ENCODE measurements at places on chromosomes 4 and X.

GRCh38 chrX:143873343-143873742, 10.5 kb upstream of the UBE2NL start:
- DNase-seq, result no peak

DNA sequence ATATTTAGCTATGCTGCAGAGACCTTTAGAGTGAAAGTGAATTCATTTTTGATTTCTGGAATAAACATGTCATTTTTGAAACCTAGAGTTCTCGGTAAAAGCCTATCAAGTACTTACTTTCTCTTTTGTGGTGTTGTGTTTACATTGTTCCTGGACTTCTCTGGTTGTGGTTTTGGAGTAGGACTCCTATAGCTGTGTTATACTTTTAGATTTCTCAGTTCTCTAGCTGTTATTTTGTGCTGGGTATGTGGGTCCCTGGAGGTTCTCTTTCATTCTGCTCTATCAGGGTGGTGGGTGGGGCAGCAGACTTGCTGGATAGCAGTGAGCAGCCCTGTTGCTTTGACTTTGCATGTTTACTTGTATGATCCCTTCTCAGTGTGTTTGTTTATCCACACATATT, 25.6 kb upstream of the MSMO1 start:
- no peak for DNase-seq

DNA sequence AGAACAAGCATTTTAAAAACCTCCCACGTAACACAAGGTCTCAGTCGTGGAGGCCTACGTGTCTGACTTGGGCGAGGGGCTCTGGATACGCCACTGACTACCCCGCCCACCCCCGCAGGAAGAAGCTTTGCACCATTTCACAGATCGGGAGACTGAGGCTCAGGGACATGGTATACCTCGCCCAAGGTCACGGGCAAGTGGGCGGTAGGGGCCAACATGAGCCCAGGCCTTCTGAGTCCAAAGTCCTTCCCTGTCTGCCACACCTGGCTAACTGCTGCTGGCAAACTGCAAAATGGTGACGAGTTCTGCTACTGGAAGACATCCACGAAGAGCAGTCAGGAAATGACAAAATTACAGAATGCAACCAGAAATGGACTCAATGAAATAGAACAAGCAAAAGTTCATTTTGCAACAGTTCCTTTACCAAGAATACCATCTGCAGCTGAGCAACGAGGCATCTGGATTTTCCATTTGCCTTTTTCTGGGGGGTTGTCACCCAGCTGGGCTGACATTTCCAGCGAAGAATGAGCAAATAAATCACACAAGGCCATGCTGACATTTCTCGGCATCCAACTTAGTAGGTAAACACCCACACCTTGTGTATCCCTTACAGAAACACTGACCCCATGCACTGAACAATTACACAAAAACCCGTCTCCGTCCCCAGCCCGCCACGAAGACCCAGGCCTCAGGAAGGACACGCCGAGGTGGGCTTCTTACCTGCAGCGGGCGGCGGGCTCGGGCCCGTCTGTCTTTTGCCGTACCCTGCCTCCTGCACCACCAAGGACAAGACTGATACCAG, 70.2 kb upstream of the AFAP1 start:
- no peak for DNase-seq

GRCh38 chrX:139967300-139967699, 2.0 kb upstream of the CXorf66 start:
- DNase-seq, result no peak

DNA sequence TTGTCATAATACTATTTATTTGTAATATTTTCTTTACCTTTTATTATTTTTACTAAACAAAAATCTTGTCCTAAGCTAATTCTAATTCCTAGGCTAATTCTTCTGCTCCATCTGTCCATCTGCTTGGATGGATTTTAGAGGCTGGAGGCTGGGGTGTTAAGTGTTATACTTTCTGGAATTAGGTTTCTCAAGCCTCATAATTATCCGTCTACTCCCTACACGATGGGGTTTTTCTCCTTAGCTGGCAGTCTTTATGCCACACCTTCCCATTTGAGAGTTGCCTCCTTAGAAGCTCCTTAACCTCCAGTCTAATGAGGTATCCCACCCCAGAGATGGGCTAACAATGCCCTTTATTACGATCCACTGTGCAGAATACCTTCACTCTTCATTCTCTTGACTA, 37.6 kb upstream of the LGI2 start:
- DNase-seq, result no peak
